ENCODE measurements at places on chromosomes 4 and X.

GRCh38 chr4:3248178-3248480 lies 830 bp upstream of the MSANTD1 start:
- no peak for DNase-seq

- no peak for DNase-seq
Measured at GRCh38 chrX:68584221-68584620, 63.2 kb upstream of the STARD8 start.

DNA sequence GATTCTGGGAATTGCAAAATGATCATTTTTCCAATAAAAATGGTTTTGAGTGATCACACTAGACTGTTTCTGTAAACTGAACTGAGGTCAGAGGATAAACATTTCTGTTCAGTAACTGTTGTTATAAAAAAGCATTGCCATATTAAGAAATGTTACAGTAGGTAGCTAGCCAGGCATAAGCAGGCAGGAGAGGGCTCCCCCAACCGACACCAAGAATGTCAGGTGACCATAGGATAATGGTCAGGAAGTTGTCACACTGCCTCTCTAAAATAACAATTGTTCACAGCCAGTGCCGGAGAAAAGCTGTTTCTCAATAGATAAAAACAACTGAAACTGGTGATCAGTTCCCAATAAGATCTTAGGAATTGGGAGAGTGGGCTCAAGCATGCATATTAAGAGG lies 306.2 kb upstream of the SLIT2 start:
- DNase-seq, result no peak

DNA sequence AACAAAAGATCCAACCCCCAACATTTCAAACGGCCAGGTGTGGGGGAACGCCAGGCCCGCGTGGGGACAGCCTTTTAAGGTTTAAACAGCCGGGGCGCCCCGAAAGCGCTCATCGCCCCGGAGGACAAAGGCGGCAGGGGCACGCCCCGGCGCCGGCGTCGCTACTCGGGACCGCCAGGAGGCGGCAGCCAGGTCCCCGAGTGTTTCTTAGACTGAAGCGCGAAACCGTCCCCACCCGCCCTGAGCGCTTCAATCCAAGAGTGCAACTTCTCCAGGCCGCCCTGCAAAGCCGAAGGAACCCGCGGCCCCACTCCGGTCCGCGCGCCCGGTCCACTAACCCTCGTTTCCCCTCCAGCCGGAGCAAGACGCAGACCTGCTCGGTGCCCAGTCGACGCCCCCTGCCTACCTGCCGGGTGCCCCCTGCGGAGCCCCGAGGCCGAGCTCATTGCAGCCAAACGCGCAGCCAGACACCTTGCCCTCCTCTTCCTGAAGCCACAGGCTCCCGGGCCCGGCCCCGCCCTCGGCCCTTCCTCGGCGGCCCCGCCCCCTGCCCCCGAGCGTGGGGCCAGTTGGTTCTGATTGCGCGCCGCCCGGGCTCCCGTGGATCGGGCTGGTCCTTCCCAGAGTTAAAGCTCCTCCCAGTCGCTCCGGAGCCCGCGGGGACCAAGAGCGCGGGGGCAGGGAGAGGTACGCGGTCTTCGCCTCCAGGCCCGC lies at the start of gene CASP6:
Gene CASP6, minus strand, starts transcription at position 496 of the 714 bp plus-strand sequence. Its CDS starts 50 bp downstream, at position 446.
- peak; percentile 67 for DNase-seq

- no peak for DNase-seq
Measured at GRCh38 chr4:18203966-18204365, 182.4 kb upstream of the LCORL start.

- DNase-seq, result no peak
Measured at GRCh38 chr4:67963356-67963755, at the start of gene TMPRSS11A. TSS of gene TMPRSS11A (minus strand) at chr4:67963493. CDS start at chr4:67963393, 100 bp downstream.

DNA sequence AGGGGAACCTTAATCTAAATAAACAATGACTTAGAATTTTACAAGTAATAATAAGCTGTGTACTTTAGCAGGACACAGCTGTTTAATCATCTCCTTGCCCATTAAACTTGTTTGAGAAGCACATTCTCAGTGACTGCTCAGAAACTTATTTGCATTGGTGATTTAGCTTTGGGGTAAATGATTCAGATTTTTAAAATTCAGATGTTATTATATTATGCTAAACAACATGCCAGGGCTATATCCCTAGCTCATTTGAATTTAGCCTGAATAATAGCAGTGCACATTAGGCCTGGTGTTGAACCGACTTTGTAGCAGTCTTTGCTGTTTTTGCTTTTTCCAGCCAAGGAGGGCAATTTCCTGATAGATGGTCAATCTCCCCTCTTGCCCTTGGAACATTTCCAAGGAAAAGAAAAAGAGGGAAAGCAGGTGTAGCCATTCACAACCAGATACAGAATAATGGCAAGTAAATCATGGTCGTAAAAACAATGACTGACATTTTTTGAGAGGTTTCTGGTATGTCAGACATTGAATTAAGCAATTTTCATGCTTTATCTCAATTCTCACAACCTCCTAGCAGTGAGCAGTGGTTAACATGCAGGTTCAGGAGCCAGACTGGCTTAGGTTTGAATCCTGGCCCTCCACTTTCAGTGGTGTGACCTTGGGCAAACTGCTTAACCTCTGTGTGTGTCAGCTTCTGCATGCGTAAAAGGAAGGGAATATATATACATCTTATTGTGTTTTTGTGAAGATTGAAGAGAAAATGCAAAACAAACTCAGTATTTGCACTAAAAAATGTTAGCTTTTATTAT lies 16.8 kb downstream of the ARHGEF38 start:
- DNase-seq, result peak; percentile 73

GRCh38 chrX:107576841-107577240 lies 51.5 kb upstream of the PRPS1 start:
- no peak for DNase-seq

- peak; percentile 3 for DNase-seq
Measured at GRCh38 chrX:13658602-13659001, 5.7 kb downstream of the TCEANC start.

GRCh38 chr4:119570401-119570800 lies 58.2 kb downstream of the PDE5A start:
- no peak for DNase-seq

GRCh38 chrX:144681501-144681900 lies 565.8 kb upstream of the SPANXN1 start:
- DNase-seq, result no peak

DNA sequence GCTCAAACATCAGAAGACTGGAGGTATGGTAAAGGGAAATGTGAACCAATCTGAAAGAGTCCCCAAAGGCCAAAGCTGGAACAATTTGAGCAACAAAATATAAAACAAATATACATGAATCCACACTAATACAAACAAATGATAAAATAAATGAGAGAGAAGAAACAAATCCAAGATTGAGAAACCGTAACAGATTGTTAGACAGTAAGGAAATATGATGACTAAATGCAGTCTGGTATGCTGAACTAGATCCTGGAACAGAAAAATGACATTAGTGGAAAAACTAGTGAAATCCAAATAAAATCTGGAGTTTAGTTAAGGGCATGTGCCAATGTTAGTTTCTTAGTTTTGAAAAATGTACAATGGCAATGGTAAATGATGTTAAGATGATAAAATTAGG lies 15.9 kb downstream of the PPA2 start:
- DNase-seq, result no peak

DNA sequence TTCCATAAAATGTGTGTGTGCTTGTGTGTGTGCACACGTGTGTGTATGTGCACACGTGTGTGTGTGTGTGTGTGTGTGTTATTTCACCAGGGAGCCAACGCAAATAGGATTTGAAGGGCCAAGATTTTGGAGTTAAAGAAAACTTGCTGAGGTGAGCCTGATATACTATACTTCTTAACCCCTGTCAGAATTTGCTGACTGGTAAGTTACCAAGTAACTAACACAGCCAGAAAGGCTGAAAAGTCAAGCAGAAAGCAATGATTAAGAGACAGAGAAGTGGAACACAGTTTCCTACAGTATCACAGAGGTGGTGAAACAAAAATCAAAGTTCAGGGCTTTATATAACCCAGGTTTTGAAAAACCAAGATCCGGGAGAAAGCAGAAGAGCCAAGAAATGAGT lies 47.6 kb downstream of the GABRA3 start:
- DNase-seq, result no peak

GRCh38 chr4:72323227-72323626 lies 245.8 kb downstream of the ADAMTS3 start:
- DNase-seq, result no peak

DNA sequence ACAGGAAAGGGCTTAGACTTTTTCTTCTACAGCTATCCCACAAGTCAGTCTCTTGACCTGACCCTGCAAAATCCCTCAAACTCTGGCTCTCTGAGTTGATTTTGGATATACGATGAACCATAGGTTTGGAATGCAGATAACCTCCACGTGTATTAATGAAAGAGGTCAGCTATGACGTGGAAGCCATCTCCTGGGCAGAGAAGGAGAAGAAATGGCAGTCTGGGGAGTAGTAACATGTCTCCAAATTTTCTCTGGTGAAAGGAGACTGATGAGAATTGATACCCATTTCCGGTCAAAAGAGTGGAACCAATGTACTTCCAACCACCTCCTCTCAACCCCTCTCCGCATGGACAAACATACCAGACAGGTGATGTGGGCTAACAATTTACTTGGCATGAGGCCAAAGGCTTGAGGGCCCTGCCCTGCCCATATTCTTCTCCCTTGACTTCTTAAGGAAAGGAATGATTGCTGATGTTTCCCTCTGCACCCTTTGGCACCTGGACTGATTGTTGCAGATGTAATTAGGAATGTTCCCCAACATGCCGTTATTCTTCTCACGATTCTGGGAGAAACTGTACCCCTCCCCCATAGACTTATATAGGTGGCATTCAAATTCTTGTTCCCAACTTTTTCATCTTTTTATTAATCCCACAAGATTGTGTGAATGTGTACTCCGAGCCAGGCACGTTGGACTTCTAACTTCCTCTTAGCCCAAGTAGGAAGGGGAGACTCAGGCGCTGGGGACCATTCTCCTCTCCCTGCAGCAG lies 580 bp upstream of the PLS3 start:
- DNase-seq, result no peak

DNA sequence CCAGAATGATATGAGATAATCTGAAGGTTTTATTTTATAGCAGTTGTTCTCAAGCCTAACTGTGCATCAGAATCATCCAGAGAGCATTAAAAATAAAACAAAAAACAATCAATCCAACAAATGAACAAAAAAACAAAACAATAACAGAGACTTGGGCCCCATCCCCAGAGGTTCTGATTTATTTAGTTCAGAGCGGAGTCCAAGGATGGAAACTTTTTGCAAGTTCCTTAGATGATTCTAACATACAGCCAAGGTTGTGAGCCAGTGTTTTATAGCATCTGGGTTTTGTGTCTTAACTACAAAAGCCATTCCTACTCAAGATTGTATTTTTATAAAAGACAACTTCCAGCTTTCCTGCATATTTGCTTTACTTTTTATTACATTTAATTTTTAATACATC lies 59.4 kb upstream of the GRPR start:
- DNase-seq, result no peak

DNA sequence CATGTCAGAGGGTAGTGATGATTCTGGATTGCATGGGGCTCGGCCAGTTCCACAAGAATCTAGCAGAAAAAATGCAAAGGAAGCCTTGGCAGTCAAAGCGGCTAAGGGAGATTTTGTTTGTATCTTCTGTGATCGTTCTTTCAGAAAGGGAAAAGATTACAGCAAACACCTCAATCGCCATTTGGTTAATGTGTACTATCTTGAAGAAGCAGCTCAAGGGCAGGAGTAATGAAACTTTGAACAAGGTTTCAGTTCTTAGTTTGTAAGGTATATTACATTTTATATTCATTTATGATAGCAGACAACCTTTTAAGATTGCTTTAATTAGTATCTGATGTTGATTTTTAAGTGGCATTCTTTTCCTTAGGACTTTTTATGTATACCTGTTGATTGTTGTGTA lies 24.2 kb downstream of the REST start:
- no peak for DNase-seq

DNA sequence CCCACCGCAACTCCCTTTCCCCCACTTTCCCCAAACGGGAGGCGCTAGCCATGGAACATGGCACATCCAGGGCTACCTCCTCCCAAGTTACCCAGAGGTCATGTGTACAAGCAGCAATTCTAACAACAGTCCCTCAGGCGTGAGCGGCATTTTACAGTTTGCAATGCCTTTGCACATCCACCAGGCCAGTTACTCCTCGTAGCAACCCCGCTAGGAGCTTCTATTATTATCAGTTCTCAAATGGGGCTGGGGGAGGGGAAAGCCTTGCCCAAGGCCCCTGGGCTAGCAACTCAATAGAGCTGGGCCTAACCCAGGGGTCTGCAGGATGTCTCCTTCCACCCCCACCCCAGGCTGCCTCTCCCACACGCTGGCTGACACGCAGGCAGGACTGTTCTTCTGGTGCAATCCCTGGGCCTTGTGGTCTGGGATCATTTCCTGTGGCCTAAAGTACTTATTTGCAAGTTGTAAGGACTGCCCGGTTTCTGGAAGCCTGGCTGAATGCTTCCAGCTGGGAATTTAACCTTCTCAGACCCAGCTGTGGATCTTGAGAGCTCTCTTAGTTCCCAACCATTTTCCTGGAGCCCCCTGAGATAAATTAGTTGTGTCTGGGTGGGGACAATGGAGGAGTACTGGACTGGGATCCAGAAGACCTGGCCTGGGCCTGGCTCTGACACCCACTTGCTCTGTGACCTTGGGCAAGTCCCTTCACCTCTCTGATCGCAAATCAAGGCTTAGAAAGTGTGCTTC lies 27.7 kb downstream of the PJA1 start:
- DNase-seq, result no peak

DNA sequence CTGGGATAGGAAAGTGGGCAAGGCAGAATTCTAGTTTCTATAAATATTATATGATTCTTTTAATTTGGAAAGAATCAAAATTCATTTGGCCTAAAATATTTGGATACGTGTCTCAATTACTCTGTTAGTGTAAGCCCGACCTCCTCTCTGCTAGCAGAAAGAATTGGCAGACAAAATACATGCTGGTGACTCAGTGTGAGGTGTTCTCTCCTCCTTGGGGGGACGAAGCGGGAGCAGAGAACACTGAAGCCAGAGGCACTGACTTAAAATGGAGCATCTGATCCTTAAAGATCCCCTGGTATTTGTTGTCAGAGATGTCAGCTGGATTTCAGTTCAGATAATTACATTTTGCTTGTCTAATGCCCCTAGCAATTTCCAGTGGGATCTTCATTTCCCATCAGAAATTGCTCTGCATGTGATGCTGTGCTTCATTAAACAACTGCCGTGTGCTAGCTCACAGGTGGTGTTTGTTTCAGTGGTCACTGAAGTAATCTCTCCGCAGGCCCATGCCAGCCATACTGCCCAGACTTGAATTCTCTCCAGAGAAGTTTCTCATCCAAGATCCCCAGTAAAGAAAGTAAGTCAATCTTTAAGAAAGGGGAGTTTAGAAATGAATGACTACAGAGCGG lies 188.7 kb upstream of the TLL1 start:
- DNase-seq, result no peak

DNA sequence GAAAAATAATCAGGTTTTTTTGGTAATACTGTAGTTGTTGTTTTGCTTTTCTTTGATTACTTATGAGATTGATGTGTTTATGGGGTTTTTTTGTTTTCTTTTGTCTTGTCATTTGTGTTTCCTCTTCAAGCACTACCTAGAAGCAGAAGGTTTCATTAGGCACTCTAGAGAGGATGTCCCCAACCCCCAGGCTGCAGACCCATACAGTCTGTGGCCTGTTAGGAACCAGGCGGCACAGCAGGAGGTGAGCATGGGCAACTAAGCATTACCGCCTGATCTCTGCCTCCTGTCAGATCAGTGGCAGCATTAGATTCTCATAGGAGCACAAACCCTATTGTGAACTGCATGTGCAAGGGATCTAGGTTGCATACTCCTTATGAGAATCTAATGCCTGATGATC lies 22.9 kb upstream of the NOCT start:
- no peak for DNase-seq

- DNase-seq, result peak; percentile 35
Measured at GRCh38 chrX:41922431-41923151, 763 bp downstream of the CASK start.

GRCh38 chrX:87160435-87161010 lies 357.1 kb upstream of the KLHL4 start:
- no peak for DNase-seq

GRCh38 chrX:43551590-43551989 lies 104.5 kb upstream of the MAOA start:
- DNase-seq, result no peak
